Cortex of kidney (tissue), 1 donor: ENCODE measurements at places on chromosomes 2 and 18.

- no peak for DNase-seq
These were observed 40.9 kb upstream of the BZW1 start for GRCh38 chr2:200770847-200771246.

GRCh38 chr18:54551590-54551989 is 39.5 kb upstream of the DYNAP start:
- no peak for DNase-seq

DNA sequence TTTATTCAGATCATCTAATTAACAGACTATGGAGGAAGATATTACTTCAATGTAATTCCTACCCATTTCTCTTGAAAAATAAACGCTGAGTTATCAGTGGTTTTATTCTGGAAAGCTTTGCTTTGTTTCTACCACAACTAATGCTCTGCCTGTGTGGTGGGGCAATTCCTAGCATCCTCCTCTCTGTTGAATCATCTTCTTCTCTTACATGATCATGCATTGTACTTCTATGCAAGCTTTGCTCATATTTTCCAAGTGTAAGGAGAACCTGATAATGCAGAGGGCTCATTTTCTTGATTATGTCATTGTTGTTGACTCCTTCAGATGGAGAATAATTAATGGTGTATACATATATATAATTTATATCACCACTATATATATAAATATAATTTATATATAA is 46.7 kb downstream of the CCDC195 start:
- DNase-seq = no peak

DNA sequence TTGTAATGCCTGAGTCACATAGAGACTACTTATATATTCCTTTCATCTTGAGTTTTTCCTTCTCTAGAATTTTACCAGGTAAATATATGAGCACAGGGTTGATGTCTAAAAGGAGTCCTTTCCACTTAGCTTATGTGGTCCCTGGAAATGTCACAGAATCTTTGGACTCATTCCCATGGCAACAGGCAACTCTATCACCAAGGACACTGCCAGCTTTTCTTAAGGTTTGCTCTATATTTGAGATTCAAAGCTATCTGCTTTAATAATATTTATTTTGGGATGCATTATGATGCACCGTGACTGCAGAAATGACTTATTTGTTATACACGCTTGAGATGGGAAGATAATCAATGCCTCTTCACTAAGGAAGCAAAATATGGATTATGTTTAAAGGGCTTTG is 363.0 kb downstream of the PLCL1 start:
- DNase-seq = no peak

- DNase-seq = no peak
These were observed 681.3 kb downstream of the CPS1 start for GRCh38 chr2:211237586-211238275.

DNA sequence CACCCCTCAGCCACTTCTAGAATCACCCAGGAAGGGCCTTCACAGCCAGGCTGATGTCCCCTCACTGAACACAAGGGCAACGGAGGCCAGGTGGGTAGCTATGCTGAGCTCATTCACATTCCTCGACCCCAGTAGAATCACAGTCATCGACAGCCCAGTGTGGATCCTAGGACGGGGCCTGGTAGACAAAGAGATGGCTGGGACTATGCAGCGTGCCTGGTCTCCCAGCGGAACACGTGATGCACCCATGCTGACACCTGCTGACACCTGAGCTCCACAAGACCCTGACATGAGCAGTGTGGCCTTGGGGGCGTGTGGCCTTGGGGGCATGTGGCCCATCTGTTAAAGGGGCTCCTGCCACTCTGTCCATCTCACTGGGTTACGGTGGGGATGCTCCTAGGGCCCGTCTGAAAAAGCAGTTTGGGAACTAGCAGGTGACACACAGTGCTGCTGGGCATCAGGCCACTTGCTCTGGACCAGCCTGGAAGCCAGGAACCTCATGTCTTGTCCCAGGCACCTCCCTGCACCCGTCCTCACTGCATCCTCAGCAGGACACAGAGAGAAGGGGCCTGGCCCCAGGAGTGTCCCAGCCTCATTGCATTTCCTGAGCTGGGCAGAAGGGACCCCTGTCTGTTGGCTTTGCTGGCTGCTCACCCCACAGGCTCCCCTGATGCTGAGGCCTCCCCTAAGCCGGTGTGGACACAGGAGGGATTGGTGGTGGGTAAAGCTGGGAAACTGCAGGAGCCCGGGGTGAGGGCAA is 9.7 kb downstream of the ECEL1 start:
- DNase-seq = no peak

- DNase-seq = no peak
These were observed 63.3 kb upstream of the SMAD7 start for GRCh38 chr18:49013961-49014604.

DNA sequence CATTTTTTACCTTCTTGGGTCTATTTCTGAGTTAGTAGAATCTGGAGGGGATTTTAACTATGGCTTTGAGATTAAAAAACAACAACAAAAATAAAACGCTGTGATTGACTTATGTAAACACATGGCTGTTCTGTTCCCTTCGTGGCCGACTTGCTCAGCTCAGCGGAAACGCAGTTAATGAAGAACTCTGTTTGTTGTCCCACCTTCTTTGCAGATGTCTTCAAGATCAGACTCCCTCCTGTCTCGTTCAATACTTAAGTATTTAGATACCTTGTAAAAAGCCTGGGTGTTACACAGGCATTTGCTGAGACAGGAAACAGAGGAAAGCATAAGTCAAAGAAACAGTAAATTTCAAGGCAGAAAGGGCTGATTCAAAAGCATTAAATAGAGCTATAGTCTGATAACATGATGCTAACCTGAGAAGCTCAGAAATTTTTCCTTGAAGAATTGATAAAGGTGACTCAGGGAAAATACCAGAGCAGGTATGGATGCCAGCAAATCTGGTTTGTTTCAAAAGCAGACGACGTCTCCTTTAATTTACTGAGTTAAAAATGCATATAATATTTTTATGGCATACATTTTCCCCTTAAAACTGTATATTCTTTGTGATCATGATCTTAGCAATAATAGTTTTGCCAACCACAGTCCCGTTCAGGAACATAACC is 21.7 kb upstream of the POLI start:
- DNase-seq = no peak

- DNase-seq = no peak
These were observed 84.7 kb downstream of the GATA6 start for GRCh38 chr18:22254088-22254487.

GRCh38 chr2:8488001-8488738 is 193.7 kb upstream of the ID2 start:
- no peak for DNase-seq

DNA sequence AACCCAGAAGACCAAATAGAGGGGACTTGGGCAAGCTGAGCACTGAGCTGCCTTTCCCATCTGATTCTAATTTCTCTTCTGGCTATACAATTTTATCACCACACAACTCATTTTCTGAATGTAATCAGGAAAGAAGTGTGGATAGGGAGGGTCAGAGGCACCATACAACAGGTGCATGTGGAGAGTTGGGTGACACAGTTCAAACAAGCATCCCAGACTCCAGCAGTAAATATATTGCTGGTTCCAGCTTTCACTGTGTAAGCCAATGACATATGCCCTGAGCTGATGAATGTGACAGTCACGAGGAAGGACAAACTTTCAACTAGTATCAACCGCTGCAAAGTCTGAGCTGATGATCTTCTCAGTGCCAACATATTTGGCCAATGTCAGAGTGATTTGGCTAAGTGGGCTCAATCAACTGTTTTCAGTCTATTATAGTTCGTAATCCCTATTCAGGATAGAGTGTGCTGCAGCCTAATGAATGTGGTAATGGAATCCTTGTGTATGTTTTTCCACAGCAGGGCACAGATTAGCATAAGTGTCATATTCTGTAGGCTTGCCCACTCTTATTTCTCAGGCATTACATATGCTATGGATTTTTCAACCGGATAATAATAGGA is 109.9 kb upstream of the MEIS1 start:
- DNase-seq = no peak

- DNase-seq = no peak
These were observed 10.4 kb downstream of the STON1 start for GRCh38 chr2:48540237-48540935.

DNA sequence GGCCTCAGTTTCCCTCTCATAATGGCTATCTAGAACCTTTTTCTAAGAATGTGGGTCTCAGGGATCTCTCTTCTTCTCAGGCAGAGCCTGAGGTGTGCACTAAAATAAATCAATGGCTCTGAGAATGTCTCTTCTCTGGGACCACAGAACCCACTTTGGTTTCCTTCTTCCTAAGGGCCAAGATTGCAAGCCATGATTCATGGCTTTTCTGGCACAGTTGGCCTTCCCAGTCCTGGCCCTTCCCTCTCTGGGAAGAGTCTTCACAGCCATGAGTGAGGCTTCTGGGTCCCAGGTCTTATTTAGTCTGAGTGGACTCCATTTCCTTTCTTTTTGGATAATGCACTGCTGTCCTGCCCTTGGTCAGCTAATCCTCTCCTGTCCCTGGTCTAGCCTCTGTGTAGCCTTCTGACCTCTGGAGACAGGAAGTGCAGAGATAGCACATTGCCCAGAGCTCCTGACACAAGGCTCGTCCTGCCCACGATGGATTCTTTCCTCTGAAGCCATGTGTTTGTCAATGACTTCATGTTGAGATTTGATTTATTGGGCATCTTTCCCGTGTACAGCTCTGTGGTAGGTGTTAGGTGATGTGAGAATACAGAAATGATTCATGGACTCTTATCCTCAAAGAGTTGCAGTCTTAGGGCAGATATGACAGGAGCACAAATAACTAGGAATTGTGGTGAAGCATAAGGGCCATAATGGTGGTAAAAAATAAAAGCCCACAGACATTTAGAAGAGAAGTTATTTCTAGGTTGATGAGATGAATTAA is 245.0 kb downstream of the CLIP4 start:
- DNase-seq = no peak

- DNase-seq = no peak
These were observed 39.5 kb downstream of the MBP start for GRCh38 chr18:77093067-77093430.

- DNase-seq = no peak
These were observed 324.5 kb upstream of the EPHA4 start for GRCh38 chr2:221896505-221897151.

- DNase-seq = no peak
These were observed 45.2 kb downstream of the PCBP1 start for GRCh38 chr2:70132244-70133126.

- no peak for DNase-seq
These were observed 247.9 kb downstream of the HDAC4 start for GRCh38 chr2:239152916-239153305.

- no peak for DNase-seq
These were observed 372.1 kb upstream of the MEX3C start for GRCh38 chr18:51569561-51569960.

- DNase-seq = no peak
These were observed 6.8 kb upstream of the COLEC11 start for GRCh38 chr2:3588084-3588483.

DNA sequence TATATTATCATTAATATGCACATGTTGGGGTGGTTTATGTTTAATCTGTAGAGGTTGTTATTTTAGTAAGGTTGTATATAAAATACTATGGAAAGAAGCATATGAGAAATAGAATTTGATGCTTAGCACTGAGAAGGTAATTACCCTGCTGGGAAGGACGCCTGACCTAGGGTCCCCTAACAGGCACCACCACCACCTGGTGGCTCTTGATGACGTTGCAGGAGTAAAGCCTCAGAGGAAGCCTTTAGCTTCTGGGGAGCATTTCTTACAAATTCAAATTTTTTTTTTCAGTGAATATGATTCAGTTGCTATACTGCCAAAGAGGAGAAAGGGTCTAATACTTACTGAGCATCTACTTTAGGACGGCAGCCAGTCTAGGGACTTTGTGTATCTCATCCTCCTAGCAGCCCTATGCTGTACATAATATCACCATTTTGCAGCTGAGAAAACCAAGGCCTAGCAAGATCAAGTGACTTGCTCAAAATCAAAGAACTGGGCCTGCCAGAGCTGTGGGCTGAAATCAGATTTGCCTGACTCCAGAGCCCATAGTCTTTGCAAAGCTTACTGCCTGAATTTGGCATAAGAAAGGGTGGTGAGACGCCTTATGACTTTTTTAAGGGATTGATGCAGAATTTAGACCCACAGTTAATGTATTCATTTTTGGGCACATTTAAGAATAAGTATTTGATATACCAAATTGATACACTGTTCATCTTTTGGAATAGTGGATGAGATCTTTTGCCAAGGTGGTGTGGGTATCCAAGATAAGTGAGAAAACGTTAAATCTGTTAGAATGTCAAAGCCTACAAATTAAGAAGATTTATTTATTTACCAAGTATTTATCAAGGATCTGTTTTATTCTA is 78.8 kb upstream of the GAREM1 start:
- DNase-seq = no peak

- DNase-seq = no peak
These were observed 28.0 kb upstream of the CCNYL1 start for GRCh38 chr2:207683438-207683837.

DNA sequence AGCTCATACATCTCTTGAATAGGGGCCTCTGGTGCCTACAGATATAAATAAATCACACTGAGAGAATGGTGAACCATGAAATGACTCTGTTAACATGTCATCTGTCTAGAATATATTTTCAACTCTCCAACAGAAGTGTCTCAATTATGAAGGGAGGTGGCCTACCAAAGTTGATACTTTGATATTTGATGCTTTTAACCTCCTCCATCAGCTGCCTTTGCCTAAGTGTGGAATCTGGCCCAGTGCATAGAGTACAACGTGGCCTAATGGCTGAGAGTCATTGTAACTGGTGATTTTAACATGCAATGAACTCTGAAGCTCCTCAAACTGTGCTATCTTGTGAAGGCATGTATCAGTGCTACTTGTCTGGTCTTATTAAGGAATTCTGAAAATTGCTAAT is 93.4 kb downstream of the MYO3B start:
- no peak for DNase-seq

GRCh38 chr2:179938026-179938425 is 69.1 kb downstream of the CWC22 start:
- DNase-seq = no peak

GRCh38 chr2:12709207-12709522 is 7.6 kb upstream of the TRIB2 start:
- DNase-seq = no peak

GRCh38 chr2:56262241-56262640 is 78.5 kb downstream of the CCDC85A start:
- no peak for DNase-seq
